ENCODE measurements at places on chromosomes 5 and 9.

DNA sequence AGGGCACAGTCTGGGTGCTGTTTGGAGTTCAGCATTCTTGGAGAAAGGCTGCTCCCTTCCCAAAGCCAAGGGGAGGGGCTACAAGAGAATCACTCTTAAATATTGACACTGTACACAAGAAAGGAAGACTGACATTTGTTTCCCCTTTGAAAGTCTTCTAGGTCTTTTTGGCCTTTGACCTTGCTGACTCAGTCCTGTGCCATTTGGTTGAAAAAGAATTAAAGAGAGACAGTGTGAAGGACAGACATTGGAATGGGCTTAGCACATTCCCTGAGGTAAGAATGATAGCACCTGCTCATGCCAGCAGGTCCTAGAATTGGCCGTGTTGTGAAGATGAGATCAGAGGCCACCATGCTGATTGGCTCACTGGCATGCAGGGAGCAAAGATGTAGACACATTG lies 271.4 kb upstream of the ZNF608 start:
- DNase-seq: no peak
- H3K4me3 ChIP-seq: no peak overlapping the region
- H3K36me3 ChIP-seq: no peaks in the 10 kb centered on the region
- H3K27me3 ChIP-seq: no peaks in the 10 kb centered on the region
- no peak overlapping the region for H3K27ac ChIP-seq
- no peaks in the 10 kb centered on the region for H3K4me1 ChIP-seq

DNA sequence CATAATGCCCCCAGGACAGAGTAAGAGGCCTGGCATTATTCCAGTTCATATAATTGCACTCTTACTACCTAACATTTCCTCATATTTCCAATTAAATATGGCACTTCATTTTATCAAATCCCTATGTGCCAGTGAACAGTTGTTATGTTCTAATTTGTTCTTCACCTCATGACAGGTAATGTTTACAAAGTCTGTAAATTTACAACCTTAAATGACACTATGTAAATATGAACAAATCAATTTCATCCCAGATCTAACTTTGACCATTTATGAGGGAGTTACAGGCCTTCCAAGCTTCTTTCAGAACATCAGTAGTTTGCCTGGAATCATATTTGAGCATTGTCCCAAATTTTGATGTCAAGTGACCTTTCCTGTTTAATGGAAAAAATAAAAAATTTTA lies 592.6 kb upstream of the CDH6 start:
- H3K4me3 ChIP-seq: no peak overlapping the region
- H3K27me3 ChIP-seq: no peaks in the 10 kb centered on the region
- H3K27ac ChIP-seq: no peak overlapping the region
- no peaks in the 10 kb centered on the region for H3K4me1 ChIP-seq

- H3K27ac ChIP-seq: no peak overlapping the region
- peaks cover 57% of the 10 kb centered on the region for H3K27me3 ChIP-seq
- no peak overlapping the region for H3K4me3 ChIP-seq
- no peak for DNase-seq
Measured at GRCh38 chr5:66795682-66796081, 199.5 kb downstream of the MAST4 start.

DNA sequence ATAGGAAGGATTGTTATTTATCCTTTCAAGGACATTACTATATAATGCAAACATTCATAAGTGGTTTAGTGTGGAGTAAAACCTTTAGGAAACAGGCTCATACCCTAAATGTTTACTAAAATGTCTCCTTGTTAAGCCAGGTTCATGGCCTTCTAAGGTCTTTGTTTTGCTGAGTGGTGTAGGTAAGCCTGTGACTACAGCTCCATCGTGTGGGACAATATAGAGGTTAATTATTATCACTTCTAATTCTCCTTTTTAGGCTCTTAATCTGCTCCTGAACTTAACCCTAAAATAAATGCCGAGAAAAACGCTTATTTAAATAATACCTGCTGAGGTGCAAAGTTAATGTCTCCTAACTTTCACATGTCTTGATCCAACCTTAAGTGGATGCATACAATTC lies 43.8 kb downstream of the SPINK5 start:
- no peaks in the 10 kb centered on the region for H3K4me1 ChIP-seq
- H3K4me3 ChIP-seq: no peak overlapping the region
- H3K27ac ChIP-seq: no peak overlapping the region
- no peaks in the 10 kb centered on the region for H3K36me3 ChIP-seq

DNA sequence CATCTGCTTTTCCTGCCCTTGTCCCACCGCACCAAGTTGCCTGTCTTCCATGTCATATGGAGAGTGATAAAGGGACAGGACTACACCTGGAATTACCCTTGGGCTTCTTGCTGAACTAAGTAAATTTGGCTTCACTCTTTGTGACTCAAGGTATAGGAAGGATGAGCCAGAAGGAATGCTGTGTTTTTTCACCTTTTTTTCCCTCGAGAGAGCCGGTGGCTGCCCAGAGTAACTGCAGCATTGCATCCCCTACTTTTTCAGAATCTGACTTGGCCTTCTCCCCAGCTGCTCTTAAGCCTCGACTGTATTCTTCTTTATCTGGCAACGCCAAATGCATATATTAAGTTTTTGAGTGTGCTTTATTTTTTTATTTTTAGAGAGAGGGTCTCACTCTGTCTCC lies 38.4 kb downstream of the RCL1 start:
- no peak for DNase-seq
- no peak overlapping the region for H3K27ac ChIP-seq
- H3K4me1 ChIP-seq: peaks cover 12% of the 10 kb centered on the region
- no peak overlapping the region for H3K4me3 ChIP-seq
- peaks cover 13% of the 10 kb centered on the region for H3K36me3 ChIP-seq

DNA sequence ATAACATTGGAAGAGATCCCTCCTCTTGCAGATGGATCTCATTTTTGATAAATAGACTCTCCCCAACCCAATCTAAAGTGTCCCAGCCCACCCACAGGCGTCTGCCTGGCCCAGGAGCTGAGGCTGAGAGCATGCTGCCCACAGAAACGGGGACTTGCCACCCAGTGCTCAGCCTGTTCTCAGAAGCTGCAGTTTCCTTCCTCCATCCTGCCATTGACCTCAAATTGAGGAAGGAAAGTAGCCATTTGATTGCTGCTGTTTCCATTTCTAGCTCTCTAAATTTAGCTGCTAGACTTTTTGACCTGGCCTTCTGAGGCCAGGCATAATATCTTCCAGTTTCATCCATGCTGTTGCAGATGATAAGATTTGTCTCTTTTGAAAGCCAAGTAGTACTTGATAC lies 31.1 kb upstream of the FRMD3 start:
- DNase-seq: no peak
- H3K4me3 ChIP-seq: no peak overlapping the region
- no peaks in the 10 kb centered on the region for H3K27me3 ChIP-seq
- H3K36me3 ChIP-seq: peaks cover 6% of the 10 kb centered on the region
- H3K27ac ChIP-seq: no peak overlapping the region
- no peaks in the 10 kb centered on the region for H3K4me1 ChIP-seq

- no peak for DNase-seq
- no peak overlapping the region for H3K4me3 ChIP-seq
- H3K4me1 ChIP-seq: peaks cover 2% of the 10 kb centered on the region
- peaks cover 28% of the 10 kb centered on the region for H3K27me3 ChIP-seq
Measured at GRCh38 chr9:130382636-130383349, 62.0 kb upstream of the ASS1 start.

- H3K27me3 ChIP-seq: no peaks in the 10 kb centered on the region
- H3K4me1 ChIP-seq: no peaks in the 10 kb centered on the region
- DNase-seq: no peak
- no peak overlapping the region for H3K27ac ChIP-seq
- no peaks in the 10 kb centered on the region for H3K36me3 ChIP-seq
- no peak overlapping the region for H3K4me3 ChIP-seq
Measured at GRCh38 chr9:3124001-3124400, 280.1 kb upstream of the PUM3 start.

- DNase-seq: no peak
- peaks cover 12% of the 10 kb centered on the region for H3K4me1 ChIP-seq
- no peaks in the 10 kb centered on the region for H3K27me3 ChIP-seq
- H3K4me3 ChIP-seq: peak overlapping the region; percentile 21
Measured at GRCh38 chr5:109786206-109786855, 96.6 kb downstream of the MAN2A1 start.

GRCh38 chr9:88766778-88767503 lies 224.3 kb upstream of the S1PR3 start:
- no peak overlapping the region for H3K27ac ChIP-seq
- H3K36me3 ChIP-seq: no peaks in the 10 kb centered on the region
- peaks cover 9% of the 10 kb centered on the region for H3K27me3 ChIP-seq

DNA sequence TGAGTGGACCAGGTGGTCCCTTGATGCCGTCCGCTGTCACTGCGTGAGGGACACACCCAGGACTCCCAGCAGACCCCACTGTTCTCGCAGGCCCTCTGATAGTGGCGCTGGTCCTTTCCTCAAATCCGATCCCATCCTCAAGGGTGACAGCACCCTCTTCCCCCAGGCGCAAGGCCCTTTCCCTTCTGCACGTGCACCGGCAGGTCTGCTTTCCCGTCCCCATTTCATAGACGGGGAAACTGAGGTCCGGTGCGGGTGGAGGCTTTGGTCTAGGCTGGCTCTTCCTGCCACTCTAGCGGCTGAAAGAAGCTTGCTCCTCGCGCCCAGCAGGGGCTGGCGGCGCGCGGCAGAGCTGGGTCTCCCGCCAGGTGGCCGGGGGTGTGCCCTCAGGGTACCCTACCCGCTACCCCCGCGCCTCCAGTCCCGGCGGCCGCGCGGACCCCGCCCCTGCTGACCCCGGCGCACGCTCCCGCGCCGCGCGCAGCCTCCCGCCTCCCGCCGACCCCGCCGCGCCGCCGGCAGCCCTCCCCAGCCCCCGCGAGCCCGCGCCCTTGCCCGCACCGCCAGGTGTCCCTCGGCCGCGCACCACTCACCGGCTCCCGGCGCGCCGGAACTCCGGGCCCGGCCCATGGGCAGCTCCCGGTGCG lies 453 bp downstream of the RASGEF1C start:
- peaks cover 73% of the 10 kb centered on the region for H3K27me3 ChIP-seq
- peaks cover 9% of the 10 kb centered on the region for H3K36me3 ChIP-seq
- no peak for DNase-seq
- no peak overlapping the region for H3K27ac ChIP-seq
- H3K4me3 ChIP-seq: peak overlapping the region; percentile 72

- DNase-seq: no peak
- no peak overlapping the region for H3K4me3 ChIP-seq
- H3K4me1 ChIP-seq: peaks cover 5% of the 10 kb centered on the region
- no peak overlapping the region for H3K27ac ChIP-seq
- H3K36me3 ChIP-seq: peaks cover 2% of the 10 kb centered on the region
- peaks cover 45% of the 10 kb centered on the region for H3K27me3 ChIP-seq
Measured at GRCh38 chr5:159944056-159944600, 27.8 kb downstream of the ADRA1B start.

DNA sequence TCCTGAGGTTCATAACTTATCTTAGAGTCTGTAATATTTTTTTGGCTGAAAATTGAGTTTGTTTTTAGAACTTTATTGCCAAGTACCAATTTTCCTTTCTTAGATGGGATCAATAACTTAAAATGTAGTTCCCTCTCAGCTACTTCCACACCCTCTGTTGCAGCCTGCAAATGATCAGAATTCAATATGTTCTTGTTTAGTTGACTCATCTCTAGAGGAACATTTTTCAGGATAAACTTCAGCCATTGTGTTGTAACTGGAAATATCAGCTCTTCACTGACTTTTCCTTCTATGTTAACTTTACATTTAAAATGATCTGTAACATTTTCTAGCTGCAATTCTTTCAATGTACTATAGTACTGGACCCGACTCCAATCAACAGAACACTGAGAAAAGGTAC lies 115.7 kb downstream of the ESM1 start:
- DNase-seq: no peak
- peaks cover 85% of the 10 kb centered on the region for H3K27me3 ChIP-seq
- peaks cover 7% of the 10 kb centered on the region for H3K4me1 ChIP-seq
- no peaks in the 10 kb centered on the region for H3K36me3 ChIP-seq
- no peak overlapping the region for H3K4me3 ChIP-seq

- no peak overlapping the region for H3K4me3 ChIP-seq
- H3K4me1 ChIP-seq: no peaks in the 10 kb centered on the region
- no peak overlapping the region for H3K27ac ChIP-seq
- no peaks in the 10 kb centered on the region for H3K36me3 ChIP-seq
Measured at GRCh38 chr5:2894316-2894715, 142.8 kb upstream of the IRX2 start.

- DNase-seq: no peak
- H3K36me3 ChIP-seq: no peaks in the 10 kb centered on the region
- H3K27ac ChIP-seq: no peak overlapping the region
- no peaks in the 10 kb centered on the region for H3K4me1 ChIP-seq
- peaks cover 22% of the 10 kb centered on the region for H3K27me3 ChIP-seq
Measured at GRCh38 chr5:156121234-156121633, 205.7 kb upstream of the SGCD start.

GRCh38 chr5:147234825-147235635 lies at the start of gene STK32A:
Gene STK32A, plus strand, starts transcription at chr5:147235026. Its CDS starts 4,609 bp downstream, at chr5:147239635.
- no peak for DNase-seq
- H3K4me1 ChIP-seq: peaks cover 6% of the 10 kb centered on the region
- no peak within 1 kb of the TSS for H3K27ac ChIP-seq
- H3K36me3 ChIP-seq: peaks cover 5% of the 10 kb centered on the region

- H3K4me3 ChIP-seq: no peak overlapping the region
- H3K27ac ChIP-seq: no peak overlapping the region
- DNase-seq: no peak
- H3K4me1 ChIP-seq: peaks cover 3% of the 10 kb centered on the region
- H3K27me3 ChIP-seq: peaks cover 5% of the 10 kb centered on the region
Measured at GRCh38 chr5:43231977-43232376, 40.0 kb downstream of the NIM1K start.

GRCh38 chr9:90287567-90288274 lies 354.9 kb downstream of the DIRAS2 start:
- peak overlapping the region; percentile 62 for H3K4me3 ChIP-seq
- peaks cover 5% of the 10 kb centered on the region for H3K27me3 ChIP-seq
- no peaks in the 10 kb centered on the region for H3K36me3 ChIP-seq

- H3K4me1 ChIP-seq: no peaks in the 10 kb centered on the region
- no peak overlapping the region for H3K4me3 ChIP-seq
- H3K36me3 ChIP-seq: no peaks in the 10 kb centered on the region
- DNase-seq: no peak
Measured at GRCh38 chr5:58240322-58240721, 219.6 kb downstream of the PLK2 start.

DNA sequence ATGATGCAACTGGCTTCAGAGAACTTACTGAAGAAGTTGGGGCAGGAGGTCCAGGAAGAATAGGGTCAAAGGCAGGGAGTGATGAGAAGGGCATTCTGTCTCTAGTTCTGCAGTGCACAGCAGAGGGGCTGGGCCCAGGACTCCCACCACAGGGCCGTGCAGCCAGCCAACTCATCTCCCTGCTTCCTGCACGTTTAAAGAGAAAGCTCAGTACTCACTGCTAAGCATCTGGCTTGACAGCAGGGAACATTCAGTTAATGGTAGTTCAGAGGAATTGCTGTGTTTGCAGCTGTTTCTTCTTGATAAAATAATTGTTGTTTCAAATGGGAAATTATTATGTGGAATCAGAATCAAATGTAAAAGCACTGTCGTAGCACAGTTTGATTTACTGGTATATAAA lies 25.6 kb upstream of the SCAMP1 start:
- peaks cover 11% of the 10 kb centered on the region for H3K36me3 ChIP-seq
- H3K27ac ChIP-seq: no peak overlapping the region
- no peaks in the 10 kb centered on the region for H3K4me1 ChIP-seq
- no peak overlapping the region for H3K4me3 ChIP-seq
- no peak for DNase-seq
